ENCODE measurements at places on chromosomes 4 and X.

- DNase-seq: no peak
These were observed 9.5 kb downstream of the ADH4 start for GRCh38 chr4:99134586-99134985.

DNA sequence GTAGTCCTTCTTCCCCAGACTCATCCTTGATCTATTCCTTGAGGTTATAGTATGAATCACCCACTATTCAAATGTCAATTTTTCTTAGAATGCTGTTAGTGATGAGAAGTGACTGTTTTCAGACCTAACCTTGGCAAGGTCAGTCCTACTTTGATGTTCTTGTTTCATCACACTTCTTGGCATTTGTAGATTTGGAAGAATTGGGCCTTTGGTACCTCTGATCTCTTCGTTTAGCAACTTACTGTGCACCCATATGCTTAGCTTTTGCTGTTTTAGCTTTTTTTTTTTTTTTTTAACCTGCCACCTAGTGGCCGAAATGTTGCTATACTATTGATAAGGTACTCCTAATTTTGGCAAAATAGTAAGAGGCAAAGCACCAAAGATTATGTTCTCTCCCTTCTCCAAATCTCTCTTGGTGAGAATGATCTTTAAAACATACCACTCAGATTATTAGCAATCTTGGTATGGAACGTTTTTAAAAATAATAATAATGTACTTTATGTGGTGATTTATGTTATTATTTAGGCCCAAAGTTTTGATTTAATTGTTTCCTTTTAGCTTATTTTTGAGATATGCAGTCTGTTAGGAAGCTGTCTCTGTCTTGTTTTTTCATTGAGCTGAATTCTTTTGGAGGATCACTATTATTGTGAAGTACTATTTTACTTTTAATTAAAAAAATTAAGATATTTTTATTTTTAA is 16.6 kb downstream of the DCK start:
- DNase-seq: no peak

GRCh38 chrX:152819266-152819665 is 11.3 kb downstream of the CETN2 start:
- no peak for DNase-seq

GRCh38 chr4:14221176-14221575 is 593.7 kb upstream of the BOD1L1 start:
- no peak for DNase-seq

- no peak for DNase-seq
These were observed 626.2 kb downstream of the MID1IP1 start for GRCh38 chrX:39427492-39427891.

DNA sequence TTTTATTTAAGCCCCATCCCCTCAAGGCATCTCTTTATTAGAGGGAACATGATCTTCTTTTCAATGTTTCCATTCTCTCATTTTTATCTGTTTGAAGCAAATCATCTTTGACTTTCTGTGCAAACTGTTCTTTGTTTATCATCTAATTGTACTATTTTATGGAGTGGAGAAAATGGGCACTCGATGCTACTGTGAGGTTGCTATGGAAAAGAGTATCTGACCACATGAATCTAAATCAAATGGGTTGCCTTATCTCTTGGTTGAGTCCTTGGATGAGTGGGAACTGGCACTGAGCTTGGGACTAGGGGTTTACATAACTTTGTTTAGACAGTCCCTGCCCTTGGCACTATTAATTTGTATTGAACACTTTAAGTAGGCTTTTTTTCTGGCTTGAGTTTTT is 9.1 kb downstream of the OCRL start:
- DNase-seq: no peak

- DNase-seq: no peak
These were observed 185.0 kb downstream of the CPE start for GRCh38 chr4:165563851-165564250.

Measured in activated T-helper 1 cell treated with anti-CD3 and anti-CD28 coated beads, Interleukin-12 subunit alpha, Interleukin-12 subunit beta, Interleukin-2, Interleukin-4 antibody, amounts not matched to agents 30 ng/mL and 10 ng/mL and 1 ng/mL, durations not matched to agents 14 hours and 24 hours and 36 hours (primary cell).